Activated CD8-positive, alpha-beta T cell treated with anti-CD3 and anti-CD28 coated beads for 36 hours (primary cell): ENCODE measurements at places on chromosomes 5 and 9.

DNA sequence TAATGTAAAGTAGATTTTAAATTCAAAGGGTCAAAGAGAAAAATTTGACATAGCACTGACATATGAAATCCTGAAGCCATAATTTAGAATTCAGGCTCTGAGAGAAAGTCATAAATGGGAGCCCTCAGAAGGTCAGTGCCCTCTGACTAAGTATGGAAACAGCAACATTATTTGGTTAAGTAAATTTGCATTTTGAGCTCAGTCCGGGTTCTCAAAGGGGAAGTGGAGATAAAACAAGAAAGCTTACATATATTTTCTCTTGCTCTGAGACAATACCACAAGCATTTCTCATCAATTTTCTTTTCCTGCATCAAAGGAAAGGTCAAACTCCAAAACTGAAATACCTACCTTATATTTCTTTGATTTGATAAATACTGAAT, 348.0 kb downstream of the SEMA5A start:
- DNase-seq = no peak

GRCh38 chr9:16712787-16713186, 157.7 kb downstream of the BNC2 start:
- no peak for DNase-seq

DNA sequence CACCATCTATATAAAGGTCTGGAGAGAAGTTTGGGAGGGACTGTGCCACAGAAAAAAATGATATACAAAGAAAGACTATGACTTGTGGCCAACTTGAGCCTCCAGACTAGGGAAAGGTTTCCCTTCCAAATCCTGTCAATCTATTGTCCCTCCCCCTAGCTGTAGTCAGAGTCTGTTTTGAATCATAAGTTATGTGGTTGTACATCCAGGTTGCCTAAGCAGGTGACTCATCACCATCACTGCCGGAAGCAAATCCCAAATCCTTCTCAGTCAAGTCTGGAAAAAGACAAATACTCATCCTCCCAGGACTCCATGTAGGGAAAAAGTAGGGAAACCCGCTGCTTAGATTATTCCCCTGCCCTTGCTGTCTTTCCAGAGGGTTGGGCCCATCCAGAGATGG, 235.7 kb downstream of the CDK5RAP2 start:
- no peak for DNase-seq

GRCh38 chr5:56307714-56308333, 74.7 kb upstream of the ANKRD55 start:
- no peak for DNase-seq

DNA sequence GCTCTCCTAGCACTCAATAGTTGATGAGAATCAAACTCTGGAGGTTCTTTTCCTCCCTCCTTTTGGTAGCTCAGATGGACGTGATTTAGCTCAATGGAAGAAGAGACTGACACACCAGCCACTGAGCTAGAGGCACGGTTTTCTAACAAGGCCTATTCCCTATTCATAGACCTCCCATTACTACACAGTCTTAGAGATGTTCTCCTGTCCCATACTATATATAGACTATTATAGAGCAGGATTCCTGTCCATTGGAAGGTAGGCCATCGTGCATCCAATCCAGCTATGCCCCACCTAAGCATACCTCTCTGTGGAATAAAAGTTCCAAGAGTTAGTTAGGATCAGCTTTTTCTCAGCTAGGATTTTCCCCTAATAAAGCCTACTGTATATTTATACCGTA, 30.3 kb upstream of the CTNNAL1 start:
- DNase-seq = no peak

- no peak for DNase-seq
Measured at GRCh38 chr9:7286101-7286500, 513.5 kb downstream of the DMAC1 start.

DNA sequence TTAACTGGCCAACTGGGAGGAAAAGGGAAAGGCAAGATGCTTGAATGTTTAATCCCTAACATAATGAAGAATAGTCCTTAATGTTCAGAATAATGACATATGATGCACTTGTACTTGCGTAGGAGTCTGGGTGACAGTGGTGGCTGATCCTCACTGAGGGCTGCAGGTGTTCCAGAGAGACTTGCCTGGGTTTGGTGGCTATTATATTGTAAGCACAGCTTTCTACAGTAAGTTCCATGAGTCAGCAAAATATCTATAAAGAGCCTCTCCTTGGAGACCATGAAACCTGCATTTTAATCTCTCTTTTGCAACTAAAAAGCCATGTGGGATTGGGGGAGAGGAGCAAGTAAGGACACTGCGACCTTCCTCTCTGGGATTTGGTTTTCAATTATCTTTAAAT, 1.9 kb upstream of the NPR2 start:
- DNase-seq = no peak

- DNase-seq = no peak
Measured at GRCh38 chr5:138960145-138960692, 85.1 kb upstream of the LRRTM2 start.

- no peak for DNase-seq
Measured at GRCh38 chr5:178244576-178244975, 12.0 kb upstream of the PHYKPL start.

DNA sequence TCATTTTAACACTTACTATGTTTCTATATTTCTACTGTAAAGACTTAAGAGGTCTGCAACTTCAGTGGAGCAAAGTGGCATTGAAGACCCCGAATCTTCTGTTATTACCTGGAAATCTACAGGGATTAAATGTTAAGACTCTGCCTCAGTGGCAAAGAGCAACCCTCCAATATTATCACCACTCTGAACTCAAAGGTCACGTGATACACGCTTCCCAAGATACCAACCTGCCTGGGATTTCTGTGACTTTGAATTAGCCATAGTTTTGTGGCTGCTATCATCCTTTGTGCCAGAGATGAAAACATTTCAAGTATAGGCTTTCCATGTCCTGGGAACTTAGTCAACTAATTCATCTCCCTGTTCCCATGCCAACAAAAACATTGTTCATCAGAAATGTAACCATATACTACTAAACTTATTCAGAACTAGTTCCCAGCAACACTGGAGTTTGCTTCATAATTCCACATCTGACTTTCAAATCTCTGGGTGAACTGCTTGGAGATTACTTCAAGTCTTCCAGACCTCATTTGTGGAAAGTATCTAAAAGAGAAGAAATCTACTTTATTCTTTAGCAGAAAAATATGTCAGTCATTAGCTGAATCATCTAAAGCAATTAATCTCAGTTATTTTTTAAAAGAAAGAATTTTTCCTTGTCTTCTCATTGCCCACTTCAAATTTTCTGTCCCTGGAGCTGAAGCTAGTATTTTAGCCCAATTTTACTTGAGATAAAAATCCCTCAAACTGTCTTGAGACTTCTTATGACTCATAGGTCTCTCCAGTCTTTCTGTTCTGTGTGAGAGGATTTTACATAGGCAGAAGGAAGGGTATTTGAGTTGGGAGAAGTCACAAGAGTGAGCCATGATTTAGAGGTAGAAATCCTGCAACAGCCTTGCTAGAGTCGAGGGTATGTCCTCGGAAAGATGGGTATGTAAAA, 83.0 kb downstream of the ZNF462 start:
- no peak for DNase-seq

GRCh38 chr5:167152561-167152960, 1138.9 kb upstream of the WWC1 start:
- DNase-seq = no peak

DNA sequence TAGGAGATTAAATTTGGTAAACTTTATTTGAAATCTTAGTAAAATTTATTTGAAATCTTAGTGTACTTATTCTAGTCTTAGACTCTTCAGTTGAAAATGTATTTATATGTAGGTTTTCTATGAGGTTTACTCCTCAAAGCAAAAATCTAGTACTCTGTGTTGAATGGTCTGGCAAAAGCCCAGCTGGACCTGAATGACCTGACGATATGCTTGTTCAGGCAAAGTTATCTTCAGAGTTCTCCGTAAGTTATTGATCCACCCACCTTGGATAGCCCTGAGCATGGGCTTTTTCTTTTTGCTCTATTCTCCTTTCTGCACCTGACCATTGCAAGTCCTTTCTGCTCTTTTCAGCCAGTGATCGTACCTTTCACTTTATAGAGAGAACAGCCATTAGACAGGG, 158.4 kb downstream of the MAN2A1 start:
- no peak for DNase-seq

DNA sequence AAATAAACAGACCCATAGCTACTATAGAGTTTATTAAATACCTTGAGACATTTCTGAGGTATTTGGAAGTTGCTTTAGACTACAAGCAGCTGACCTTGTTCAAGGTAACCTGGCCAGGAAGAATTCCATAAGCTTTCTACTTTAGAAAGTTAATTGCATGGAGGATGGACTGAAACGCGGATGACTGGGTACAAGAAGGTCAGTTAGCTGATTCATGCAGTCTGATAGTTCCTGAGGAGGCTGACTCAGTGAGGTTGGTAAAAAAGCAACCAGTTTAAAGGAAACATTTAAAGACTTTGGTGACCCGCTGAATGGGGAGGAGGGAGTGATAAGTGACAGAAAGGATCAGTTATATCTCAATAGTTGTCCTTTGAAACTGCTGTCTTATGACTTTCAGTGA, 670.1 kb upstream of the CDH9 start:
- DNase-seq = no peak
